ENCODE measurements at places on chromosomes 7 and 10.

DNA sequence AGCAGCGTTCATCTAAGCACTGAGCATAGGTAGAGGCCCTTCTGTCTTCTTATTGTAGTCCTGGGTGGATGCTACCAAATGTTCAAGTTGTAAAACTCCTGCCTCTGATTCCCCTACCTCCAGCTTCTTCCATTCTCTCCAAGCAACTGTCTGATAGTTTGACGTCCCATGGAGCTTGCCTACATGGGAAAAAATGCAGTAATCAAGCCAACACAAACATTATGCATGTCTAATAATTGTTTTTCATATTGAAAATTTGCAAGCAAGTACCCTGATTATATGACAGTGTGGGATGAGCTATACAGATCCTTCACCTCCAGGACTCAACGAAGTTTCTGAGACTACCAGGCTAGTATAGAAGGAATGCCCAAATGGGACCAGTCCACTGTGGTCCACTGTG is 31.0 kb upstream of the TRUB1 start:
- DNase-seq: no peak

DNA sequence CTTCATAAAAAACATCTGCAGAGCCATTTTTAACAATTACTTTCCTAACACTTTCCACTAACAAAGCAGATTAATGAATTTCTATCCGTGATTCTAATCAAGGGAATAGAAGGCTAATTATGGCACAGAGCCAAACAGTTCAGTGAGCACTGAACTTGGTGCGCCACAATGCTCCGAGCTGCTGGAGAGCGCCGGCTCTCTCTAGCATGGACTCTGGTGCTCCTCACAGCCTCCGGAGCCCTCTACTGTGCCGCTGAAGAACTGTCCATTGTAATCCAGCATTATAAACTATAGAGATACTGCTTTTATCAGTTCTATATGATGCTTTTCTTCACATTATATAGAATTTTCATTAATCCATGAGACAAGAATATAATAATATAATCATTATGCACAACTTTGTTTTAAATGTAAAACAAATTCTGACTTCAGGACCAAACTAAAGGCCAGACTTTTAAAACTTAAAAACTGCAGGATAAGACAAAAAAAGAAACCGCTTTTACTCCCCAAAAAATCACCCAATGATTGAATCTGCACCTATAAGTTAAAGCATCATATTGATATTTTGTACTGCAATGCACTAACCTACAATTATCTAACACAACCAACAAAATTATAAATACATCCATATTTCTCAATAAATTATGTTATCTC is 123.6 kb downstream of the RNF32 start:
- peak; percentile 52 for DNase-seq

- DNase-seq: no peak
These were observed 15.6 kb downstream of the DPYSL4 start for GRCh38 chr10:132202070-132202970.

DNA sequence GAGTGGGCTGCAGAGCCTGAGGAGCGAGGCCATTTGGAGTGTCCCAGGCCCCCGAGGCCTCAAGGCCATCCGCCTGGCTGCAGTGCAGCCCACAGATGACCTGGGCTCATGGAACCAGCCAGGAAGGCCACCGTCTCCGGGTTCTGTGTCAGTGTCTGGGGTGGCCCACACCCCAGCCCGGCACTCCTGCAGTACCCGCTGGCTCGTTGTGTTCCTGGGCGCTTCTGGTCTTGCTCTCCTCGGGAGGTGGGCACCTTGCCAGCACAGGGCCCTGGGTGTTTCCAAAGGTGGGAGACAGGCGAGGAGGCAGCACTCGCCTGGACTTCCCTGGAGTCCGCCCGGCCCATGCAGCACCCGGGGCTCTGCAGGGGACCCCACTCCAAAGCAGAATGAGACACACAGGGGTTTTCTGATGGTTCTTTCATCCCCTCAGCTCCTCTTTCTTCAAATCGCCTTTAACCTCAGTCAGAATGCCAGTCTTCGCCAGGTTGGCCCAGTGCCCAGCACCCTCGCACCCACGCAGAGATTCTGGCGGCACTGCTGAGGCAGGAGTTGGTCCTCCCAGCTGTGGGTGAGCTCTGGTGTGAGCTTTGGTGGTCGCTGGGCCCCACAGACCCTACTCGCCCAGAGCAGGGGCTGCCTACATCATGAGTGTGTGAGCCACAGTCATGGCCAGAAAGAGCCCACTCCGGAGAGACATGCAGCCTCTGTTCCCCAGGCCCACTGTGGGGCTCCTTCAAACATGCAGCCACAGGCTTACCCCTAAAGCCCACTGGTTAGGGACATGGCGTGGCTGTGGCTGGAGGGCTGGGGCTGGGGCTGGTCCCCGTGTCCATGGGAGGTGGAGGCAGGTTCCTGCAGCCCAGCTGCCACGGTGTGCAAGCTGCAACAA is 155.7 kb downstream of the EBF3 start:
- DNase-seq: no peak

DNA sequence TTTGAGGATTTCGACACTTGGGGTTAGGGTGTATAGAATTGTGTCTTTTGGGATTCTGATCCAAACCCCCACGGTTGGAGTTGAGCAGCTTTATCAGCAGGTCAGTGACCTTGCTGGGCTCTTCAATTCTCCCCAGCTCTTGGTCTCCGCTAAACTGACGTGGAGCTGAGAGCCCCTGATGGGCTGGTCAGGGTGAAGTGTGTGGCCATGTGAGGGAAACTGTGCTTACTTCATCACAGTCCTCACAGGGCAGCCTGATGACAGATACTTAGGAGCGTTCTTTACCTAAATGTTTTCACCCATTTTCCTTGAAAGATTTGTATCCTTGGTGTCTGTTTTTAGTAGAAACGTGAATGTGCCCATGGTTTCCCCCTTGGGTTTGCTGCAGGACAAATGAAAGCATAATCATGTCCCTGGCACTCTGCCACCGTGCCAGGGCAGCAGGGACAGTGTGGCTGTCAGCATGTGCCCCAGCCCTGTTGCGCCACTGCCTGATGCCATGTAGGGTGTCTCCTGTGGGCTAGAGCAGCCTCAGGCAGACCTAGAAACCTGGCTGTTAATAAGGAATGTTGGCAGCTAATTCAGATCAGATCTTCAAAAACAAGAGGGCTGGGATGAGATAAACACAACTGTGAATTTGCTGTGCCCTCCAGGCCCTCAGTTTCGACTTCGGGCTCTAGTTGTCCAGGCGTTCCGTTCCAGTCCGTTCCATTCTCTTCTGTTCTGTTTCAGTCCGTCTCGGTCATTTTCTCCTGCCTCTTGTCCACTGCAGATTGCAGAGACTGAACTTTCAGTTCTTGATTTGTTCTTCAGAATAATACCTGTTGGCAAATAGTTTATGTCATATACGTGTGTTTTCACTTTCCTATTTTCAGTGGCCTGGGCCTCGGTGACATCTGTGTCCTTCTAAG is 96.8 kb downstream of the TRRAP start:
- DNase-seq: no peak

- no peak for DNase-seq
These were observed 85.9 kb upstream of the KMT2C start for GRCh38 chr7:152521420-152522337.

- DNase-seq: no peak
These were observed 48.3 kb downstream of the LRGUK start for GRCh38 chr7:134175334-134176036.

DNA sequence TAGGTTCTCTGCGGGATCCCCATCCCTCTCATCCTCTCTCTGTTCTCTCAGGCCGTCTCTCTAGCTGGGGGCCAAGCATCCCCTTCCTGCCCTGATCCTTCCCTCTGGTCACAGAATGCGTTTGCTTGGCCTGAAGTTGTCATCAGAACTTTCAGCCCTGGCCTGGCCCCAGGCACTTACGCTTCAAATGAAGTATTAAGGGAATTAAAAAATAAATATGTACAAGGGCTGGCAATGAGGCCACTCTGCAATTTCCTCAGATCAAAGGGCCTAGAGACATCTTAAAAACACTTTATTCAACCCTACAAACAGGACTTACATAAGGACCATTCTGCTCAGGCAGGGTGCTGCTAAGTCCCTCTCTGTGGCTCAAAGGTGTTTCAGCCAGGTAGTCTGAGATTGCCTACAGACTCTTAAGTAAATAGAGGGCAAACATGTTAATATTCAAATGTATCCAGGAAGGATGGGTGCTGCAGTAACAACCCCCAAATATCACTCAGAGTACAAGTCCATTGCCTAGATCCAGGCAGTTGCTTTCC is 16.0 kb downstream of the SFTPD start:
- no peak for DNase-seq

GRCh38 chr10:101397140-101397539 is 43.2 kb downstream of the BTRC start:
- DNase-seq: peak; percentile 77

DNA sequence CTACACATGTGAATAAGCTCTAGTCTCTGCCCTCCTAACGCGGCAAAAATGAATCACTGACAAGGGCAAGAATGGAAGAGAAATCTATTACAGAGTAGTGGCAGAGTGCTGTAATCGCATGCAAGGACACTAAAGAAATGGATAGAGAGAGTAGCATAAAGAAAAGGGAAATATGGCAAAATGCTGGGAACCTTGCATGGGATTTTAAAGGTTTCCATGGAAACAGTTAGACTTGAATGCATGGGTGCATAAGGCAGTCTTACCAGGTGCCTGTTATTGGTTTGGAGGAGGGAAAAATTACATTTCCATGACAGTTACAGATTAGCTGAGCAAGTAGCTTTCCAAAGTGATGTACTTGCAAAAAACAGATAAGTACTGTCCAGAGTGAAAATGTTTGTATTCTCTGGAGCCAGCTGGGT is 233.4 kb downstream of the PTN start:
- no peak for DNase-seq

- no peak for DNase-seq
These were observed 387.6 kb upstream of the NRP1 start for GRCh38 chr10:33722067-33722466.

GRCh38 chr7:112120696-112121217 is 85.4 kb downstream of the DOCK4 start:
- DNase-seq: no peak

DNA sequence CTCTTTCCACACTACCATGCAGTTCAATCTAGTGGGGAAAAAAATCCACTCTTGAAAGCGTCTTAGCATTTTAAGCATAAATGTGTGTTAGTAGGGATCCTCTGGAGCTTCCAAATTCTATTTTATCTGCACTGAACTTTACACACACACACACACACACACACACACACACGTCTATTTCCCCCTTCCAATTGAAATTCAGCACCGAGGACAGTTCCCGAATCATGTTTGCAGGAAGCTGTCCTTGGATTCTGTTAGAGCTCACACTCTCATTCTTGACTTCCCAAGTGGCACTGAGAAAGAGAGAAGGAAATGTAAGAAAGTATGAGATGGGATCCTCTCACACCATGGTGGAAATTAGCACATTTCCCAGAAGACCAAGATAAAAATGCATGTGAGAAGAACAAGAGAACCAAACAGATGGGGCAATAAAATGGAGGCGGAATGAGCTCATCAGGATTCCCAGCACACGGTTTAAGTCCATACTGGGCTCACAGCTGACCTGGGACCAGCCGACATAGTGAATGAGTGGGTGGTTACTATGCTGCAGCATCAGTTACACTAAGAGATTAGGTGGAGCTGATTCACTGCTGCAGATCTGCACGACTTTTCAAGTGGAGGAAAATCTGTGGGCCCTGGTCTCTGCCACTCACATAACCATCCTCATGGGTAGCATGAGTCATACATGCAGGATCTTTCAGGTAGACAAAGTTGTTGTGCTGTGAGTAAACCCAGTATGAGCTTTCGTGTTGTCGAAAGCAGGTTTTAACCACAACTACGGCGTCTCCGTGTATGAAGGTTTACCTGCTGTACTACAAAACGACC is 3.3 kb upstream of the NPTX2 start:
- DNase-seq: peak; percentile 8

DNA sequence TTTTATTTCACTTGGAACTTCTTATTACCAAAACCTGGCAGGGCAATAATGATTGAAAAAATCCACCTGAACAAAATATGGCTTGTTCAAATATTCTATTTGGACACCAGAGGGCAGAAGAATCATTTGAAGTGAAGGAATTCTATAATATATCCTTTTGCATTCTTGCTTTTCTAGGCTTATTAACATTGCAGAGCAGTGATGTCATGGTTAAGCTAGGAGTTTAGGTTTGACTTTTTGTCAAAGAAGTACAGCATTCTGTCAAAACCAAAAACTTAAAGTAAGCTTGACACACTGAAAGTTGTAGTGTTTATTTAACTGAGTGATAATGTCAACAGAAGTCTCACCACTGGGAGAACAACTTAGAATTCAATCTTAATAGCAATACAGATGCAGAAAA is 156.0 kb downstream of the SEMA3D start:
- peak; percentile 66 for DNase-seq

GRCh38 chr7:124497176-124497575 is 268.4 kb downstream of the GPR37 start:
- no peak for DNase-seq

GRCh38 chr7:155597753-155598140 is 46.7 kb upstream of the RBM33 start:
- DNase-seq: no peak

DNA sequence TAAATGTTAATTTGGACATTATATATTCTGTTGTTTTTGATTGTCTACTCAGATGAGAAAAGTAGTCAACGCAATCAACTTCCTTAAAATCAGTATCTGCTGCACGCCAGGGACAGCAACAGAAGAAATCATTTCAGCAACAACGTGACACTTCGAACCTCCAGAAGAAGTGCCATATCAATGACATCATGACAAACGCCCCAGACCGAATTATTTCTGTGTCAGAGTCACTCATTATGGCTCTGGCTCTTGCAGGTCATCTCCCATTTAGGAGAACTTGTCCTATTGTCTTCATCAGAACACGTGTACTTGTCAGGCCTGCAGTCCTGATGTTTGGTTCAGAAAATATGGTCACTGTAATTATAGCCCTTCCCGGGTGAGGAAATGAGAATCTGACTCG is 276.3 kb downstream of the ADARB2 start:
- DNase-seq: no peak

DNA sequence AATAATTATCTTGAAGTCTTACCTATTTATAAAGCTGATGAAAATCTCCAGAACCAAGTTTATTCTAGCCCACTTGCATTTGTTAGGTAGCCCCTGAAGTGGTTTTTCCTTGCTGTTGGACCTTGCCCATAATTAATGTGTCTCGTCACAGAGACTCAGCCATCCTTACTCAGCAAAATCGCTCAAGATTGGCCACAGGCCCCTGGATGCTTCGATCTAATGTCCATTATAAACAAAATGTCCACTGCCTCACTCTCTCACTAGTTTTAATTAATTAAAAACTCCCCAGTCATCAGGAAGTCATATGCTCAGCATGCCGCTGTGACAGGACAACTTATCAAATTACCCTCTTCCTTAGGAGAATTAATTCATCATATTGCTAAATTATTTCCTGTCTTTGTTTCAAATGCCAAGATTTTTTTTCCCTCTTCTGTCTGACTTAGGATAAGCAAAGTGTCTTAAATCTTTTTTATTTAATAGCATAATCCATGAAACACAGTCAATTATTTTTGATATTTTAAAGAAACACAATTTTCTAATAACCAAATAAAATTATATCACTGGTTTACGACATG is 126.8 kb upstream of the PCLO start:
- DNase-seq: no peak

DNA sequence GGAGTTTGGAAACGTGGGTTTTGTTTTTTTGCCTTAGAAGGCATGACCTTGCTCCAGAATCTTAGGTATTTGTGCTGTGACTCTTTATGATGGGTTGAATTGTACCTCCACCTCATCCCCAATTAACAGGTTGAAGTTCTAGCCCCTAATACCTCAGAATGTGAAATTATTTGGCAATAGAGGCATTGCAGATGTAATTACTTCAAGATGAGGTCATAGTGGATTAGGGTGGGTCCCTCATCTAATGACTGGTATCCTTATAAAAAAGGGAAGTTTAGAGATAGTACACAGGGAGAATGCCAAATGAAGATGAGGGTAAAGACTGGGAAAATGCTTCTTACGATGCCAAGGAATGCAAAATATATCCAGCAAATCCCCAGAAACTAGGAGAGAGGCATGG is 3.0 kb upstream of the FAM200A start:
- DNase-seq: no peak
